CD4-positive, alpha-beta T cell treated with Interleukin-1 beta for 1 hour (primary cell): ENCODE measurements at places on chromosomes 11 and 22.

GRCh38 chr11:116379185-116379828 lies 393.5 kb downstream of the BUD13 start:
- DNase-seq = no peak

GRCh38 chr22:47114813-47115517 lies 352.5 kb downstream of the TBC1D22A start:
- DNase-seq = no peak

DNA sequence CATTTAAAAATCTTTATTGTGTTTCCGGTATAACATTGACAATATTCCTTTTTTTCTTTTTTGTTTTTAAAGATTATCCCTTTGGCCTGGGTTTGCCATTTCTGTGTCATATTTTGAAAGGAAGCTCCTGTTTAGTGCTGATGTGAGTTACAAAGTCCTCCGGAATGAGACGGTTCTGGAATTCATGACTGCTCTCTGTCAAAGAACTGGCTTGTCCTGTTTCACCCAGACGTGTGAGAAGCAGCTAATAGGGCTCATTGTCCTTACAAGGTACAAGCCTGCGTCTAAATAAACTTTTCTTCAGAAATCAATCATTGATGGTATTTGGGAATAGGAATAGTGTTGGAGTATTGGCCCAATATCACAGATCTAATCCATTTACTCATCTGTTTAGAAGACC lies 19.8 kb downstream of the PIWIL4 start:
- no peak for DNase-seq

DNA sequence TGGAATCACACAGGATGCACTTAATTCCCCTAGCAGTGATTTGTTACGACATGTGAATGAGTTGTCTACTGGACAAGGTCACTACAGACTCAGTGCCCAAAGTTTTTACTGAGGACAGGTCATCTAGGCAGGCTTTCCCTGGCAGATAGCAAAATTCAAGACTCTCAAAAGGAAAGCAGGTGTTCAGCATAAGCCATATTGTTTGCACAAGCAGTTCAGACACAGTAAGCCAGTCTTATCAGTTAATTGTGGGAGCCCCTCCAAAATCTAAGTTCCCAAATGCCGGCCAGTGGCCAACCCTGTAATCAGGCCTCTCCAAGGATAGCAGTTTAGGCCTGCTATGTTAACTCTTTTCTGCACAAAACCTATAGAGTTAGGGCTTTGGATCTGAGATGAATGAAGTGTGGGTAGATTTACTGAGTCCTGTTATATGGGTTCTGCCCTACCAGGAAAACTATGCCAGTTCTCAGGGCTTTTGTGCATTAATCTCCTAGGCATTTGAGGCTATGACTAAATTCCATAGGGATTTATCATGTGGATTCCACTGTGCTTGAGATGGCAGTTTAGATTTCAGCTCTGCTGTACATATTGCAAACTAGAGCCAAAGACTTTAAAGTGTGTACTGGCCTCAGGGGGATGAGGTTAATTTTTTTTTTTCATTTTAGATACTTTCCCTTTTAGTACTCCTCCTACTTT lies 4.8 kb upstream of the ARHGEF12 start:
- DNase-seq = no peak

GRCh38 chr22:24926849-24927579 lies 19.5 kb downstream of the LHFPL7 start:
- DNase-seq = no peak

DNA sequence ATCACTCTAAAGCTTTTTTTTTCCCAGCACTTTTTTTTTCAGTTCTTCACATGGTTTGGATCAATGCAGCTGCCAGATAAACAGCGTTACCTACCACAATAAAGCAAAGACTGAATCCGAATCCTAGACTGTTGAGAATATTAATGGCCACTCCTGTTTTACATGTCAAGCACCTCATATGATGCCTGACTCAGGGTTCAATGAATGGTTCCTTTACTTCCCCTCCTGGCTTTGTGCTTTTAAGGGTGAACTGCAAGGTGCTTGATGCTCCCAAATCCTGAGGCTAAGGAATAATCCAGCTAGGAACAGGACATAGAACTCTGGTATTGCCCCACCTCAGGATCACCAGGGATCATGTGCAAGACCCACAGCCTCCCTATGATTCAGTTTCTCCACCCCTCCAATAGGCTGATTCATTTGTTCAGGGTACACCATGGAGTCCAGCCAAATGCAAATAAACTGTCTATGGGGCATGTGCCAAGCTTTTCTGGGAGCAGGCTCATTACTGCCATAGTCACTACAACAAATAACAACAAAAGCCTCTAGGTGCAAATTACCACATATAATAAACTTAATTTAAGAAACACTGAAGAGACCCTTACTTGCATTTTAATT lies 104.3 kb downstream of the GAB2 start:
- no peak for DNase-seq

DNA sequence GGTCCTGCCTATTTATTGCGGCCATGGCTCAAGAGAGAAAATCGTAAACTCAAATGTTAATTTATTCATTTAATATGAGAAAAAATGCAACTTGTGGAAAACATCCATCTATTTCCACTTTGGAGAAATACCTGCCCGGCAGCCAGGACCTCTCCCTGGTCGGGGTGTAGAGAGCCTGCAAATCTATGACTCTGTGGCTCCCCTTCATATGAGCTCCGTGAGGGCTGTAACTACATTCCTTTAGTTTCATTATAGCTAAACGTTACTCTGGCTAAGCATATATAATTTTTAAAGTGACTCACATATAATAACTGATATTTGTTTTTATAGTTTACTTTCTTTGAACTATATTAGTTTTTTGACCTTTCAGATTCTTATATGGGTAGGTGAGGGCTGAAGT lies 857.8 kb upstream of the FAT3 start:
- DNase-seq = no peak

- no peak for DNase-seq
Observed at GRCh38 chr22:20448630-20449029, 11.0 kb upstream of the SCARF2 start.
